Hepatic stellate cell (primary cell): ENCODE measurements at places on chromosomes 11 and 22.
A peak's percentile ranks its signal among the peaks of the same experiment; 100 is the strongest.

DNA sequence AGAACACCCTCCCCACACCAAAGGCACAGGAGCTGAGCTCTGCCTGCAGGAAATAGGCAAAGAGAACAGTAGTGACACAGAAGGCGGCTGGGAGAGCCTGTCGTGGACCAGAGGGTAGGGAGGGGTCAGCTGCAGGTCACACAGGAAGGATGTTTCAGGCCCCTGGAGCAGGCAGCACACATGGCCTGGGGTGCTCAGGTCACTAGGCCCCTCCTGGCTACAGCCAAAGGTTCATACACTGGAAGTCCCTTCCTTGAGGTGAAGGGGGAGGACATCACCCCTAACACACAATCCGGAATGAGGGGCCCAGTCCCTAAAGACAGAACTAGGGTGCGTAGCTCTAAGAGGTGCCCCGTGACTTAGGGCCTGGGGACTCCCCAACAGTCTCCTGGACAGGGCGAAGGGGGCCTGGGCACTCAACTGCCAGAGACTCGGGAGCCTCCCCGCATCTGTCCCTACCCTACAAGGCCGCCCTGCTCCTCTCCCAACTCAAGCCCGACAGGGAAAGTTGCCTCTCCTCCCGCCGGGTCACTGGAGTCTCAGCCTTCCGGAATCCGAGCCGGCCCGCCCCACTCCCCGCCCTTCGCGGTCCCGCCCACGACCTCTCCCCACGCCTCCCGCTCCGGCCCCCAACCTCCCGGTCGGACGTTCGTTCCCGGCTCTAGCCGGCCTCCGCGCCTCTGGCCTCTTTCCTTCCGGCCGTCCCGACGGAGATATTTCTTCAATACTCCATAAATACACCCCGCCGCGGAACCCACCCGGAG, at the start of gene CYB5R2:
TSS of gene CYB5R2 (minus strand) at position 541 of the 764 bp plus-strand sequence. CDS start 675 bp downstream, outside the sequence.
- DNase-seq = peak; percentile 77

GRCh38 chr11:116895048-116895757, 57.8 kb upstream of the APOA1 start:
- no peak for DNase-seq

DNA sequence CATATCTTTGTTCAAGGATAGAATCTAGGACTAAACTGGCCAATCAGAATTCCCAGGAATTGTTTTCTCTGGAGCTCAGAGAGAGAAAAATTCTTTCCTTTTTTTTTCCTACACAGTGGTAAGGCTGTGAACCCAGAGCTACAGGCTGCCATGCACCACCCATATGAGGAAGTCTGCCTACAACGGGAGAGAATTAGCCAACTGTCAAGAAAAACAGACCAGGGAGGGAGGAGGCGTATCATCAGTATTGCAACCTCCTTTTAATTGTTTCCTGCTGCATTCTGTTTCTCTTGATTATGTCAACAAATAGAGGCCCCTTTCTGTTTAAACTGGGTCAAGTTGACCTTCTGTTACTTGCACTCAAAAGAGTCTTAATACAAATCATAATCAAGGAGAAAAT, 176.5 kb upstream of the UBASH3B start:
- no peak for DNase-seq

DNA sequence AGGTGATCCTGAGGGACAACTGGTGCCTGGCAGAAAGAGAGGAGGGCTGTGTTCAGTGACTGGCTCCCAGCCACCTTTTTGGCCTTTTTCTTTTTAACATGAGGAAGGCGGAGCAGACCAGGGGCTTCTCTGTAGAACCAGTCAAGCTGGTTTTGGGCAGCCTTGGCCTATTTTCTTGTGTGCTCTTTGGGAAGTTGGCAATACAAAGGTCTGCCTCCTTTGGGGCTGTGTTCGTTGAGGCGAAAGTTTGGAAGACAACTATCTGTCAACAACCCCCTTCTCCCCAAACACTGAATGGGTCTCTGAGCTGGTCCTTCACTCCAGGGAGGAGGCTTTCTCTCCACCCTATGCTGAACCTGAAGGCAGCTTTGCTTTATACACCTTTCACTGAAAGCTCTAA, 8.5 kb downstream of the MARK2 start:
- no peak for DNase-seq

GRCh38 chr22:45968751-45969413, 8.1 kb downstream of the WNT7B start:
- DNase-seq = peak; percentile 74

- no peak for DNase-seq
These were observed 10.4 kb upstream of the APOBEC3B start for GRCh38 chr22:38971791-38972190.

GRCh38 chr11:10488121-10488933, 33.3 kb downstream of the AMPD3 start:
- no peak for DNase-seq

- peak; percentile 22 for DNase-seq
These were observed 31.5 kb downstream of the FAM168A start for GRCh38 chr11:73566422-73566821.

- DNase-seq = no peak
These were observed 211.6 kb upstream of the SESN3 start for GRCh38 chr11:95442531-95443050.

DNA sequence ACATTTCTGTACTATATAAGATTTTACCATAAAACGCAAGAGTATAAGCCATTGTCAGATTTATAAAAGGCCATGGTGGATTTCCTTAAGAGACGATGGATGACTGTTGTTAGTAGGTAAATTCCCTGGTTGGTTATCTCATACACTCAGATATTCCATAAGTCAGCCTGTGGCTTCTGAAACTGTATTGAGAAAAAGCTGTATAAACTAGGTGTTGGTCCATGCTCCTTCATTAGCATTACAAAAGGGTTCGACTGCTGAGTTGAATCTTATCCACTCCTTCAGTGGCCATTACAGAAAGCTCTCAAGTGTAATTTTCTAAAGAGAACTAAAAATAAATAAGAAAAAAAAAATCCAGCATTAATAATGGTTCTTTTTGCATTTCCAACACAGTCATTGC, 5.3 kb downstream of the GRAP2 start:
- no peak for DNase-seq

DNA sequence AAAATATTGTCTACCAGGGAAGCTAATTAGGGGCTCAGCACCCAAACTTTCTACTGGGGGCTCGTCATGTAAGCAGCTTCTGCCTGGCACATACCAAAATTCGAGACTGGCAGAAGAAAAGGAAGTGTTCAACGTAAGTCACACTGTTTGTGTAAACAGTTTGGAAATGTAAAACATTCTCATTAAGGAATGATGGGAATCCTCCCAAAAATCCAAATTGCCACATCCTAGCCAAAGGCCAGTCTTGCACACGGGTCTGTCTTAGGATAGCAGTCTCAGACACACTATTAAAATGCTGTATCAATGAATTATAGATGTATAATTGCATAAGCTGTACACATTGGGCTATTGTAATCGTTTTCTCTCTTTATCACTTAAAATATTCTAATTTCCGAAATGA, 28.9 kb downstream of the CUL5 start:
- peak; percentile 2 for DNase-seq

DNA sequence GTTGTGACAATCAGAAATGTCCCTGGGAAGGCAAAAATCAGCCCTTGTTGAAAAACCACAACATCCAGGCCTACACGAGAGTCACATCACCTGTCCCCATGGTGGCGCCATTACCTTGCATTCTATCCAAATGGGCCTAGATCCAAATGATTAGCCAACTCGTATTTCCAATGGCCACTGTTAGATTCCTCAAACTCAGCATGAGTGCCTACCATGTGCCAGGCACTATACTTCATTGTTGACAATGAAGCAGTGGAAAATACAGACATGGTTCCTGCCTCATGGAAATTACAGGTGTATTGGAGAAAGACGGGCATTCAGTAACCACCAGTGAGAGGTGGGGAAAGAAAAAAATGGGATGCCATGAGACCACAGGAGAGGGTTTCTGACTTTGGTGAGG, 29.8 kb upstream of the CREB3L1 start:
- no peak for DNase-seq

GRCh38 chr22:24424001-24424900, 3.1 kb upstream of the ADORA2A start:
- no peak for DNase-seq

DNA sequence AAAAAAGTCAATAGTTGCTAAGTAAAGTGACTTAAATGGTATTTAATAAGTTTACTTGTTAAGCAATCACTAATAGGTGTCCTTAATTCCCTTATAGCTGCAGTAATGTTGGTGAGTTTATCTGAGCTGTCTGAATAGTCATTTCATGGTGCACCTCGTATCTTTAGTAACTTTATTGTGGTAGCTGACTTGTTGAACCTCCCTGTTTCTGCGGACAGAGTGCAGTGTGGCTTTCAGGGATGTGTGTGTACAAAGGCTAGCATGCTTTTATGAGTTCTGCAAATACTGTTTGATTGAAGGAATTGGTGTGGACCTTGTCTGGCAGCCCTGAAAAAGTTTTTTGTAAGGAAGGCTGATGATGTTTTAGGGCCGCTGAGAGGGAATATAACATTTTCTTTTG, 2.6 kb downstream of the ZNRF3 start:
- no peak for DNase-seq

- DNase-seq = no peak
These were observed 35.6 kb upstream of the ADSL start for GRCh38 chr22:40310768-40311120.

- peak; percentile 82 for DNase-seq
These were observed 45.7 kb downstream of the TRIOBP start for GRCh38 chr22:37742376-37743171.

DNA sequence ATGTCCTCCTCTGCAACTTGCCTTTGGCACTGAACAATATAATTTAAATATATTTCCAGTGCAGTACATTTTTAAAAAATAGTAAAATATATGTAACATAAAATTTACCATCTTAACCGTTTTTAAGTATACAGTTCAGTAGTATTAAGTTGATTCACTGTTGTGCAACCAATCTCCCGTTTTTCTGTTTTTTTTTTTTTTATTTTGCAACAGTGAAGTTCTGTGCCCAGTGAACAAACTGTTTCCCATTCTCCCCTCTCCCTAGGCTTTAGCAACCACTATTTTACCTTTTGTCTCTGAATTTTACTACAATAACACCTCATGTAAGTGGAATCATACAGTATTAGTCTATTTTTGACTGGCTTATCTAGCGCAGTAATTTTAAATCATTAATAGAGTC, 13.8 kb downstream of the PRRG4 start:
- DNase-seq = no peak

DNA sequence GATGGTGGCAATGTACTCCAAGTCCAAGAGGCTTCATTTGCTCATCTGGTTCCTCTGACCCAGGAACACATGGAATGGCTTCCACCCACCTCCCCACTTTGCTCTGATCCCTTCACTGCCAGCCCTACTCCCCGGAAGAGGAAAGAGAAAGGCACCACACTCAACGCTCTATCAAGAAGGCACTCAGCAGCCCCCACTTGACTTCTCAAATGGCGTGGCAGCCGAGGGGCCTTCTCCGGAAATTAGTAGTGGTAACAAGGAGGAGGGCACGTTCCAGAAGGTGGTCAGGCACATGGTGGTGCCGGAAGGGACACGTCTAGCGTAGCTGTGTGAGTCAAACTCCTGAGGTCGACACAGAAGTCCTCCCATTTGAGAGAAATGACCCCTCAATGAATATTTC, 36.5 kb upstream of the CYP2D6 start:
- DNase-seq = no peak

DNA sequence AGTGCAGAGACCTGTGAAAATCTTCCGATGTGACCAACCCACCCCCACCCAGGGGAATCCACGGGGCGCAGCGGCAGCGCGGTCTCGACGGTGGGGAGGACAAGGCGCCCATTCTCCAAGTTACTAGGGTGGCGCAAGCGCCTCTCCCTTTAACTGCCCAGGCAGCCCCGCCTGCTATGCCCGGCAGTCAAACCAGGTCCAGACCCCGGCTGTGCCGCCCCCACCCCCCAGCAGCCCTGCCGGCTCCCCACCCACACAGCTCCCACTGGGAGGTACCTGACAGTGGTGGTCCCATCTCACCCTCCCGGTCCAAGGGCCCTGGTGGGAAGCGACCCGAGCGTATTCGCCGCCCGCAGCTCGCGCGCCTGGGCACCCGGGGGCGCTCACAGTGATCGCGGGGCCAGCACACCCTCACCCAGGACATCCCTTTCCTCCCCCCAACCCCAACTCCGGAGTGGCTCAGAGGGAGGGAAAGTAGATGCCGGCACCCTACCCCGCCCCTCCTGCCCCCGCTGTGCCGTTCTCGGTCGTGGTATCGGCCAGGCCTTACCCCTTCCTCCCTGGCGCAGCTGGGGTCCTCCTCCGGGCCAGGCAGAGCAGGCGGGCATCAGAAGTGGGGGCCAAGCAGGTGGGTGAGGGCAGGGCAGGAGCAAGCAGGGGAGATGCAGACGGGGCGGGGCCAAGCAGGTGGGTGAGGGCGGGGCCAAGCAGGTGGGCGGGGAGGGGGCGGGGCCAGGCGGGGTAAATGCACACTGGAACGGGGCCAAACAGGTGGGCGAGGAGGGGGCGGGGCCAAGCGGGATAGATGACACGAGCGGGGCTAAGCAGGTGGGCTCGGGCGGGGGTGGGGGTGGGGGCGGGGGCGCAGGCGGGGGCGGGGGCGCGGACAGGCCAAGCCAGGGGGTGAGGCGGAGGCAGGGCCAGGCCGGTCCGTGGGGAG, at the start of gene TRPM5:
TSS of gene TRPM5 (minus strand) at position 634 of the 940 bp plus-strand sequence. CDS start 21,478 bp downstream, outside the sequence.
- DNase-seq = no peak

GRCh38 chr22:28801845-28802594, 1.7 kb upstream of the XBP1 start:
- no peak for DNase-seq

DNA sequence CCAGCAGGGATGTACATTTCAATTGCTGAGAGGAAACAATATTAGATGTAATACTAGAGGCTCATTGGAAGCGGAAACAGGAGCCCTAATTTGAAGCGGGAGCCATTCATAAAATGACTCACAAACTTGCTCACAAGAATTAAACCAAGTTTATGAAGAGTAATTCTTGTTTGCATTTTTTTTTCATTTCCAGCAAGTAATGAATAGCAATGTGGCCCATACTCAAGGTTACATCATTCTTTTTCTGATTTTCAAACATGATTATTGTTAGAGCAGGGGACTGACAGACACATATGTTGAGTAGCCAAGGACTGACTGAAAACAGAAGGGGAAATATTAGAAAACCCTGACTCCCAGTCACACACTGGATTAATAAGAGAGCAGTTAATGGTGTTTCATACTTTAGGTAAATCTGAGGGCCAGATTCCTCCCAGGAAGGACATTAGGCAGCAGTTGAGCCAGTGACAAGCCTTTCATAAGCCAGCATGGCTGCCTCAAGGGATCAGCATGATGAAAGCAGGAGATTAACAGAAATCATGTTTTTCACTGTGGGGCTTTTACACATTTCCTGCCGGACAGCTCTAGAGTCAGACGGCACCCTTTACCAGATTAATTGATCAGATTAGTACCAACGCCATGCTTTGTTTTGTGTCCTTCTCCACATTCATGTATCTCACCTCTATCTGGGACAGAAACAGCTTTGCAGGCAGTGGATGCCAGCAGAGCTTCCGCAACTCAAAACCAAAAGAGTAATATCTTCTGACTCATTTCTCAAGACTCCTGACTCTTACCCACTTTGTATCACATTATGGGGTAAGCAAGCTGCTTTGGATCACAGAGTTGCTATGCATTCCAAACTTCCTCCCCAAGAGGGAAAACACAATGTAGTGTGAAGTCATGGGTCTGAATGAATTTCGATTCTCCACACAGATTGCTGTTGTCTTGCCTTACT, 831.6 kb downstream of the KCNA4 start:
- DNase-seq = peak; percentile 58

- no peak for DNase-seq
These were observed 40.2 kb downstream of the GNB1L start for GRCh38 chr22:19814428-19814827.

- no peak for DNase-seq
These were observed 35.6 kb downstream of the ETS1 start for GRCh38 chr11:128551611-128552335.

GRCh38 chr11:72954860-72955259, 140.6 kb downstream of the ATG16L2 start:
- no peak for DNase-seq

GRCh38 chr11:123562158-123562557, 92.3 kb downstream of the SCN3B start:
- no peak for DNase-seq
